Tongue (tissue), 3 donors: ENCODE measurements at places on chromosomes 1 and 21.
A peak's percentile ranks its signal among the peaks of the same experiment; 100 is the strongest.

DNA sequence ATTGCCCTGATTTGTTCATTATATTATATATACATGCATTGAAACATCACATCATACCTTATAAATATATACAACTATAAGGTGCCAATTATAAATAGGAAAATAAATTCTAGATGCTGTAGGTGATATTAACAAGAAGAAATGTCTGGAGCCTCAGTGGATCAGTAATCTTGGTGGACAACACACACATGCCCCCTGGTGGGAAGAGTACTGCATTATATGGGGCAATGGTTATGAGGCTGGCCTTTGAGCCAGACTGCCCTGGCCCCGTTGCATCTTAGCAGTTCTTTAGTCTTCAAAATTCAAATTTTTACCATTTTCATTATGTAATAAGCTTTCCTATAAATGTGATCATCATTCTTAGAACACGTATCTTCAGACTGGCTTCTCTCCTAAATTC lies 335.0 kb upstream of the GREM2 start:
- DNase-seq = peak; percentile 19

GRCh38 chr1:24888061-24888970 lies 41.8 kb downstream of the RUNX3 start:
- no peak for DNase-seq

DNA sequence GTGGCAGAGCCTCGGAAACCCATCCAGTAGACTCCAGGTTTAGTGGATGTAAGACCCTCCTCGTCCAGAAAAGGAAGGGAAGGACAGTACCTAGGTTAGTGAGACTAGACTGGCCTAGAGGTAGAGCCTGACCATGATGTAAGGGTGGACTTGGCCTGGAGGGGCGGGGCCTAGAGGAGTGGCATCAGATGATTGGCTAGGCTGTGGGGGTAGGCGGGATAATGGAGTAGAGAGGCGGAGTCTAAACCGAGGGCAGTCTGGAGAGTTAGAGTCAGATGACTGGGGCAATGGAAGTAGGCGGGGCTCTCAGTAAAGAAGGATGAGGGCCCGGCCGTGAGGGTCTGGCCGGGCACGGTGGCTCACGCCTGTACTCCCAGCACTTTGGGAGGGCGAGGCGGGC lies 70.1 kb downstream of the EPHB2 start:
- DNase-seq = no peak

DNA sequence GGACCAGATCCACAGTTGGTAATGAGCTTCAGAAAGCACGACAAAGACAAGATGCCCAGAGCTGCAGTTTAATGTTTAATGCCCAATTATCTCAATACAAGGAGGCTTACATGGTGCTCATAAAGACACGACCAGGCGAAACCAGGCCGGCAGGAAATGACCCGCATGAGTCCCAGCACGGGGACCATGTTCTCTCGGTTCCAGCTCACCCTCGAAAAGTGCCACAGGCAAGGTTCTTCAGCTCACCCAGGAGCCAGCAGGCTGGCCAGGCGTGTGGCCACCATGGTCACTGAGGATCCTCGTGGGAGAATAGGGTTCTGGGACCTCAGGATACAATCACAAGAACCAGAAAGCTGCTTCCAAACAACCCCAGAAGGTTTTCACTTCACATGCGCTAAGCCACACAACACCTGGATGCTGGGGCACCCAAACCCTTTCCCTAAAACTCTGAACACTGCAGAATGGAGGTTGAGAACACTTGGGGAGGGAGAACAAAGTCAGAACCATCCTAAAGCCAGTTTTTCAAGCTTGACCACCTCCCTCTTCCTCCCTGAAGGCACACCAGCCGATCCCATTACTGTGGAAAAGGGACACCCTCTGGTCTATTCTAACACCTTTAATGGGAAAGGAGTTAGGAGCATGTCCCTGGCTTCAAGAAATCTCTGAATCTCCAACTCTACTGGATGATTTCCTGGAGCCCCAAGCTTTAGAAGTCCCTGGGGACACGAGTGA lies 22.6 kb upstream of the ASAP3 start:
- no peak for DNase-seq

GRCh38 chr1:31182352-31182751 lies 57.3 kb downstream of the NKAIN1 start:
- peak; percentile 99 for DNase-seq

- DNase-seq = no peak
Measured at GRCh38 chr21:36946949-36947356, 19.5 kb downstream of the HLCS start.

DNA sequence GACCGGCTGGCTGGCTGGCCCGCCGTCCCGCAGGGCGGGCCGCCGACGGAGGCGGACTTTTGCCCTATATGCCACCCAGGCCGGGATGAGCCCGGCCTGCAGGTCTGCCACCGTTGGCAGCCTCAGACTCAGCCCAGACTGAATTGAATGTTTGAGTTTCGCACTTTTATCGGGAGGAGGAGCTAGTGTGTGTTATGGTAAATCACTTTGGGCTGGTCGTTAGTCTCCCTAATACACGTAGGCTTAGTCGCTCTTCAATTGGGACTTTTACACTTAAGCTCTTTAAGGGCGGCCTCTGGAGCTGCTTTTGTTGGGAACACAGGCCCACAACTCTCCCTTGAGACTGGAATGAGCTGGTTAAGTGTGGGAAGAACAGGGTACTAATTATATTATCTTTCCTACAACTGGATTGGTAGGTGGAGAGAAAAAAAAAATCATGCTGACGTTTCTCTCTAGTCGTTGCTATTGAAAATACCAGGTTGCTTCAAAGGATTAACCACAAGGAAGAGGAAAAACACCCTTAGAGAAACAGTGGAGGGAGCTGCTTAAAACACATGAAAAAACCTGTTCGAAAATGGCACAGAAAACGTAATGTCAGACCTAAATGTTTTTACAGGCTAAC lies 1.4 kb upstream of the IRF2BP2 start:
- peak; percentile 90 for DNase-seq

GRCh38 chr1:60908159-60908558 lies 174.2 kb upstream of the NFIA start:
- DNase-seq = no peak

GRCh38 chr1:20604678-20605077 lies 15.8 kb downstream of the CDA start:
- DNase-seq = no peak

DNA sequence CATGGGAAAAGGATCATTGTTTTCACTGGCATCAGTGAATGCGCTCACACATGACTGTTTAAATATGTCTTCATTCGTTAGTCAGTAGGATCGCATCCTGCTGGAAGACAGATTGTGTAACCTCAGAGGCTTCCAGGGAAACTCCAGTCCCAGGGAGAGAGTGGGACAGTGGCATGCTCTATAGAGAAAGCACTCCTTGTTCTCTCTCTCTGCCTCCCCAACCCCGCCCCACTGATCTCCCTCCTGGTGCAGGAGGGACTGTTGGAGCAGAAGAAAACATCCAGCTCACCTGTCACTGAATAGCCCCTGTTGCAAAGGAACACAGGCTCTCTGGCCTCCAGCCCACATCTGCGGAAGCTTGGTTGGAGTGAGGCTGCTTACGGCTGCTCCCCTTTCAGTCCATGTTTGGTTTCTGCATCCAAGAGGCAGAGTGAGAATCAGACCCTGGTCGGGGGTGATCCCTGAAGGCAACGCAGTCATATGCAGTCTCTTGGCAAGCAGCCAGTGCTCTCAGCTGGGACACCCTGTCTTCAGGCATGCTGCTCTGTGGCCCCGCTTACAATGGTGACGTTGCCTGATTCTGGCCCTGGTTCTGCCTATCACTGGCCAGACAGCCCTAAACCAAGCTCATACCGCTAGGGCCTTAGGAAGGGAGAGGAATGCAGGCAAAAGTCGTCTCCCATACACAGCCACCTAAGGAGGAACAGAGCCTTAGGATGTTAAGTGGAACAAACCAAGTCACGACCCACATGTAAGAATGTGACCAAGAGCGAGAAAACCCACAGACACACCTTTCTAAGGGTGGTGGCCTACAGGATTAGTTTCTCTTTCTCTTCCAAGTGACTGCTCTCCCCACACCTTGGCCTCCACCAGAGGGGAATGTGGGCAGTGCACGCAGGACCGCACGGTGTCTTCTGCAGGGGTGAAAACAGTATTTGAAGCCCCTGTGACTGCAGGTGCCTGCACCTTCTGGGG lies 39.7 kb downstream of the BACE2 start:
- peak; percentile 76 for DNase-seq

- DNase-seq = no peak
Measured at GRCh38 chr1:116360429-116361173, 12.4 kb upstream of the ATP1A1 start.

DNA sequence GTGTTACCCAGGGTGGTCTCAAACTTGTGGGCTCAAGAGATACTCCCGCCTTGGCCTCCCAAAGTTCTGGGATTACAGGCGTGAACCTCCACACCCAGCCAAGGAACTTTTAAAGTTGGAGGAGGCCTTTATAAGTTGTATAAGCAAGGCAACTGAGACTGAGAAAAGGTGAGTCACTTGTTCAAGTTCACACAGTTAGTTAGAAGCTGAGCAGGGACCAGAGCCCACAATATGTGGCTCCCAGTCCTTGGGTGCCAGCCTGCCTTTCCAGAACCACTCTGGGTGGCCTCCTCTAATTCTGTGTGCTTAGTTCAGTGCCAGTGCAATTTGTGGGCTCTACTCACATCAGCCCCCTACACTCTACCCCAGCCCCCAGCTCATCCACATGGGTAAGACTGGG lies 3.7 kb downstream of the RAB25 start:
- no peak for DNase-seq

DNA sequence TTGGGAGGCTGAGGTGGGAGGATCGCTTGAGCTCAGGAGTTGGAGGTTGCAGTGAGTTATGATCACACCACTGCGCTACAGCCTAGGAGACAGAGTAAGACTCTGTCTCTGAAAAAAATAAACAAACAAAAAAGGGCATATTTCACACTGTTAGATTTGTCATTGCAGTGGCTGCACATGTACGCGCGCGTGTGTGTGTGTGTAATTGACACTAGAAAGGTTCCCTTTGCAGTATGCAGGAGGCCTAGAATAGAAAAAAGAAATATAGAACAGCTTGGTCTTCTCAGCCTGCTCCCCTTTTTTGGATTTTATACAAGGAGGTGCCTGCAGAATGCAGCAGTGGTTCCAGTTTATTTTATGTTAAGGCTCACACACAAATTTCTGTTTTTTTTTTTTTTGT lies 8.6 kb downstream of the MACO1 start:
- no peak for DNase-seq

GRCh38 chr1:162371611-162372010 lies 5.0 kb downstream of the SPATA46 start:
- no peak for DNase-seq

- no peak for DNase-seq
Measured at GRCh38 chr1:50502147-50502546, 78.9 kb upstream of the DMRTA2 start.

DNA sequence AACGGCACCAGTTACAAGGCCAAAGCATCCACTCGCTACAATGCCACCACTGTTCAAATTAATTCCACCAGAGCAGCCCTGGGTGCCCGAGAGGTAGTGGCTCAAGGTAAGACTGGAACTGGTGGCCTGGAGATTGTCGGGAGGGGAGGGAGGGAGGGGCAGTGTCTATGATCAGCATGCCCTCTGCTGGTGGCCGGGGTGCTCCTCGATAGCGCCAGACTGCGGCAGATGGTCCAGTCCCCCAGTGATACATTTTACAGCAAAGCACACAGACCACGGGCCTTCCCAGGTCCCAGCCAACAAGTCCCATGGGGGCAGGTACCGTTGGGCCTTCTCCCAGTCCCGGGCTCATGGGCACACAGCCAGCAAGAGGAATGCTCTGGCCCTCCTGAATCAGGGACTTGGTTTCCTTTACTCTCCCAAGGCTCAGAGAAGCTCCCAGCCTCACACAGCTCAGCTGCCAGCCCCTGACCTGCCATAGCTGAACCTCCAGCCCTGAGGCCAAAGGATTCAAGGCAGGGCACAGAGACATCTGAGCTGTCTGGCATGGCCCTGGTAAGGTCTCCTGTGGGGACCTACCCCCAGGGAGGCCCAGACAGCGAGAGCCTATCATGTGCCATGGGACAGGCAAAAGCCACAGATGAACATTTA lies 15.3 kb downstream of the ACOT7 start:
- no peak for DNase-seq

DNA sequence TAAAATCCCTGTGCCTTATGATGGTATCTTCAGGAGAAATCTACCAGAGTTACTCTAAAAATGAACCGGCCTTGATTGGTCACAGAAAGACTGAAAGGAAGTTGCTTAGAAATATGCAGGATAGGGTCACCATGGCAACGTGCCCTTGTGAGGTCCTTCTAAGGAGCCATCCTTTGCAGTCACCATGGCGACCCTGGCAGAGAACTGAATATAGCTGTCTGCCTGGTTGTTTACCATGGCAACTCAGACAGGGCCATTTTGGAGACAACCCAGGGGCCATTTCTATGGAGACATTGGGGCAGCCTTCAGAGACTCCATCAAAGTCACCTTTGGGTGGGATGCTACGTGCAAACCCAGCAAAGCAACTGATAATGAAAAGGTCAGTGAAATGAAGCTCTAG lies 43.0 kb downstream of the SNX7 start:
- DNase-seq = peak; percentile 9

DNA sequence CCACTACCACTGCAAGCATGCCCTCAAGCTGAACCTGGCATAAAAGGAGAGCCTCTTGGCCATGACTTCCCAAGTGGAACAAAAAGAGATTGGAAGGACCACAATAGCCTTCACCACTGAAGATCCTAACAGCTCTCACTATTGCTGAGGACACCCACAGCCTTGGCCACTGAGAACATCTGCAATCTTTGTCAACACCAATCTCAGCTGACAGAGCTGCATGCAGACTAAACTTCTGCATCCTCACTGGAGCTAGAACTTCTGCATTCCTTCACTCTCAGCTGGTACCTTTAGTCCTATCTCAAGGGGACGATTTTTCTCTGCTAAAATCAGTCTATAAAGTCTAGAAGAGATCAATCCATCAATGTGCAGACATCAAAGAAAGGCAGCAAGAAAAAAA lies 8.3 kb upstream of the FCRL2 start:
- DNase-seq = no peak

DNA sequence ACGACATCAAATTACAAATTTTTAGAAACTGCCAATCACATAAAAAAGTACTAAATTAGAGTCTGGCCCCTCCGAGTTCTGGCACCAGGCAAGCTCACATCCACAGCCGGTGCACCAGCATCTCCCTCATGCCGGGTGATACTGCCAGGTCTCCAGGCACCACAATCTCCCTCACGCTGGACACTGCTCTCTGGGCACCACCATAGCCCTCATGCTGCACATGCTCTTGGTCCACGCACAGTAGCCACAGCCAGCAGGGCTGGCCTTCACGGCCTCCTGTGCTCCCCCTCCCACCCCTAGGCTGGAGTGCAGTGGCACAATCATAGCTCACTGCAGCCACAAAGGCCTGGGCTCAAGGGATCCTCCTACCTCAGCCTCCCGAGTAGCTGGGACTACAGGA lies 65.5 kb downstream of the AKT3 start:
- no peak for DNase-seq

DNA sequence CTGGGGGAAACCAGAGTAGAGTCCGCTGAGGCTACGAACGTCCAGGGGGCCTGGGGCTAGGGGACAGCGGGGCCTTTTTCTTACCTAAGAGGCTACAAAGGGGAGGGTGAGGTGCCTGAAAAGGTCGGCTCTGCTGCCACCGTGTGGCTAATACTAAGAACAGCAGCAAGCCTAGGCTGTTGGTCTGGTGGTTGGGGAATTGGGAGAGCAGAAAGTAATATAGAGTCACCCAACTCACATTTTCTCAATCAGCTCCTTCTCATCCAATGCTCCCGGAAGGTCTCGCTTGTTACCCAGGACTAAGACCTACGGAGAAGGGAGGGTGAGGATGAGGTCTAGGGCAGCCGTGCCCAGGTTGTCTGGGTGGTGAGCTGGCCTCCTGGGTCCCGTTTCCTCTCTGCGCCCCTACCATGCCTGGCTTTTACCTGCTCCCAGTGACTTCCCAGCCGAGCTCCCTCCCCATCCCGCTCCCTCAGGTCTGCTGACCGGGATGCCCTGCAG lies 9.3 kb downstream of the ARL8A start:
- DNase-seq = peak; percentile 79
